ENCODE measurements at places on chromosomes 7 and 10.

- DNase-seq = no peak
Observed at GRCh38 chr7:434891-435629, 84.6 kb downstream of the PDGFA start.

GRCh38 chr7:94003446-94004023, 620 bp downstream of the BET1 start:
- DNase-seq = no peak

- DNase-seq = no peak
Observed at GRCh38 chr10:23096802-23097549, 1.6 kb downstream of the MSRB2 start.

DNA sequence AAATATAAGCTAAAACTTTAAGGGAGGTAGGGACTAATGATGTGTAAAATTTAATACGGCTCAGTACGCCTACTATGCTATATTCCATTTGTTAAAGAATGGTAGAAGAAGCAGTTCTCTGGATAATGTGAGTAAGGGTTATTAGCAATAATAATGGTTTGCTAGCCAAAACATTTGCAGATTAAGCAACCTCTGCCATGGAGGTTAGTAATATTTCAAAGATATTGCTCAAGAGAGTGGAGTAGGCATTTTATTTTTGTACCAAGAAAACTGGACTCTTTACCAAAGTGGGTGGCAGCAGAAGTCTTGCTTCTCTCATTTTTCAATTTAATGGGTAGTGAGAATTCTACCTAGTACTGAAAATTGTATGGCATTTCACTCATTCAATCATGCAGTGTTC, 158.9 kb upstream of the TMEM106B start:
- DNase-seq = no peak

DNA sequence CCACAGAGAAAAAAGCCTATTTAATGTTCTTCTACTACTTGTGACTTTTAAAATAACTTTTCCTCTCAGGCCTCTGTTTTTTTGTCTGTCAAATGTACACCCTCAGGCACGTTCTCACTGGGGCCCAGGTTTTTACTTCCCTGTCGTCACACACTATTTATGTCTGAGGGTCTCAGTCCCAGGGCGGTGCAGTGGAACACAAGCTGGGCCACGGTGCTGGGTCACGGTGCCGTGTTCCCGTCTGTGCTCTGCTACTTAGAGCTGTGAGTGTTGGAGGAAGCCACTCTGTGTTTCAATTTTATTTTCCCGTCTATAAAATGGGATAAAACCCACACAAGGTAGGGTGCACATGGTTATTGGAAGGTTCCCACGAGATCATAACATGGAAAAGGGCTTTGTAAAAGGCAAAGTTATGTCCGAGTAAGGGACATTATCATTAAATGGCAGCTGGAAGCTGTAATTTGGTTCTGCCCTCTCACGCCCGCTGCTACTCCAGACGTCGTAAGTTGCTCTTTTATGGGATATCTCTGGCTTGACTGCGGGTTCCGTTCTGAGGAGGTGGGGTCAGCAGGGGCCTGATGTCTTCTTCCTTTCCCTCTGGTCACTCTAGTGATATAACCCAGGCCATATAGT, 25.2 kb downstream of the ZNF775 start:
- no peak for DNase-seq

- DNase-seq = no peak
Observed at GRCh38 chr7:1526271-1526754, 4.2 kb upstream of the MAFK start.

GRCh38 chr7:92773808-92774207, 62.6 kb downstream of the CDK6 start:
- DNase-seq = no peak

- no peak for DNase-seq
Observed at GRCh38 chr10:24652381-24652957, 71.2 kb downstream of the ARHGAP21 start.

- DNase-seq = no peak
Observed at GRCh38 chr7:114645451-114645850, 230.8 kb downstream of the FOXP2 start.

DNA sequence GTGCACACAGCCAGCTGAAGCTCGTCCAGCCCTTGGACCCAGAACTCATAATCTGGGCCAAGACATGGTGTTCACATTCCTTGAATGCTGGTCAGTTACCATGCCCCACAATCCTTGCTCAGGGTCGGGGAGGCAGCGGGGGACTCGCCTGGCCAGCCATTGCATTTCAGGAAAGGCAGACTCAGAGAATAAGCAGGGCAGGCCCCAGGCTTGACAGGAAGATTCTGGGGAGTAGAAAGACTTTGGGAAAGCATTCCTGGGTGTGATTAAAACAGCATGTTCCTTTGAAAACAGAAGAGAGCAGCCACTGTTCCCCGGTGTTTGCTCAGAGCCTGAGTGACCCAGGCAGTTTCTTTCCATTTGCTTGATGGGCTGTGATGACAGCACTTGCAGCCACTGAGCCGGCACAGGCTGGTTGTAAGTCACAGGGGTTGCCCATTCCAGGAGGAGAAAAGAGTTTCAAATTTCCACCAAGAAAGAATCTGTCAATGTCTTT, 473.7 kb downstream of the TYW1 start:
- no peak for DNase-seq

DNA sequence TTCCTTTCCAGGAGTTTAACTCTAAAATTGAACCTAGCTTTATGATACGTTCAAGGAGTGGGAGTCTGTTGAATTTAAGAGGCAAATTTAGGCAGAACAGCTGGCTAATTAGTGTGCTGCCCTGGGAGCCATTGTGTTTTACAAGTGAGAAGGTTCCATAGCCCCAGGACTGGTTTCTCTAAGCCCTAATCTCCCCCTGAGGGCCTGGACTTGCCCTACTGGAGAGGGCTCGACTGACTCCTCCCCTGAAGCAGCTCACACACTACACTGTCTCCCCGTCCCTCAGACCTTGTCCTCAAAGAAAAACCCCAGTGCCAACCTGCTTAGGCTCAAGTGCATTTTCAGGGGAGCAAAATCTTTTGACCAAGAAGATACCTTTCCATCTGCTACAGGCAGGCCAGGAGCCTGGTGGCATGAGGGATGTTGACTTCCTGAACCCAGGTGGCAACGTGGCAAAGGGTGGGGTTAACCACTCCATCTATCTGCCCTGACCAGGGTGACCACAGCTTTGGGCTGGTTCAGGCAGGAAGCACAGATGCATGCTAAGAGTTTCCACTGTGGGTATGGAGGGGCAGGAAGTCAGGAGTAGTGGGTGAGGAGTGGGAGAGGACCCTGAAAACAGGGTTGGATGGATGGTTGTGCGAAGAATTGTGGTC, 68.9 kb upstream of the CARD11 start:
- peak; percentile 24 for DNase-seq

DNA sequence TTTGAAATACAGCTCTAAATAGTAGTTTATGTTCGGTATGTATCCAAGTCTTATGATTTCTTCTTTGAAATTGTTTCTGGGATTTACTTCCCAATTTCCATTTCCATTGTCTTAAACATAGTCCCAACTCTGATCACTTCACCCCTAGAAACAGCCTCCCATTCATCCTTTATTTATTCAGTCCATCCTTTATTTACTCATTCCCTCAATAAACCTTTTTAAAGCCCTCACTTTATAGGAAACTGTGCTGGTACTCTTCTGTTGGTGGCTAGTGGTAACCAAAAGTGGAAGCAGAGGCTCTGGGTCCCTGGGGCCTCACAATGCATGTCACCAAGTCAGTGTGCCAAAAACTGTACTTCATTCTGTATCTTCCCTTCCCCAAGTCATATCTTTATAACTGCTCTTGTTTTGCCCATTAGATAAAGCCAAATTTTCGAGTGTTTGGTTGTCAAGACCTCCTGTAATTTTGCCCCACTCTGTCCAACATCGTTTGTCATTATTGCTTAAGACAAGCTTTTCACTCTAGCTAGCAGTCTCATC, 3.9 kb upstream of the EPC1 start:
- no peak for DNase-seq

GRCh38 chr7:156768698-156769472, 124.1 kb downstream of the LMBR1 start:
- DNase-seq = no peak

DNA sequence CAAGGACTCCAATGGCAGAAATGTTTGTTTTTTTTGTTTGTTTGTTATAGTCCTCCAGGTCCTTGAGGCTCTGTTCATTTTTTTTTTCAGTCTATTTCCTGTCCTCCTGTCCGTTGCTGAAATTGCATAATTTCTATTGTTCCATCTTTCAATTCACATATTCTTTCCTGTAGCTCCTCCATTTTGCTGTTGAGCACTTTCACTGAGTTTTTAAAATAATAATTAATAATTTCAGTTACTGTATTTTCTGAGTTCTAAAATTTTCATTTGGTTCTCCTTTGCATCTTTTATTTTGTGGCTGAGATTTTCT, 202.3 kb upstream of the AGR3 start:
- DNase-seq = no peak

DNA sequence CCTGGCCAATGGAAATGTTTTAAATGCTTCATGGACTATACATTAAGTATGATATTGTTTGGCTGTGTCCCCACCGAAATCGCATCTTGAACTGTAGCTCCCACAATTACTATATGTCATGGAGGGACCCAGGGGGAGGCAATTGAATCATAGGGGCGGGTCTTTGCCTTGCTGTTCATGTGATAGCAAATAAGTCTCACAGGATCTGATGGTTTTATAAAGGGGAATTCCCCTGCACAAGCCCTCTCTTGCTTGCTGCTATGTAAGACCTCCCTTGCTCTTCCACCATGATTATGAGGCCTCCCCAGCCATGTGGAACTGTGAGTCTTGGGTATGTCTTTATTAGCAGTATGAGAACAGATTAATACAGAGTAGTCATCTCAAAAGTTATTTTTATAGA, 32.4 kb upstream of the GRB10 start:
- no peak for DNase-seq

DNA sequence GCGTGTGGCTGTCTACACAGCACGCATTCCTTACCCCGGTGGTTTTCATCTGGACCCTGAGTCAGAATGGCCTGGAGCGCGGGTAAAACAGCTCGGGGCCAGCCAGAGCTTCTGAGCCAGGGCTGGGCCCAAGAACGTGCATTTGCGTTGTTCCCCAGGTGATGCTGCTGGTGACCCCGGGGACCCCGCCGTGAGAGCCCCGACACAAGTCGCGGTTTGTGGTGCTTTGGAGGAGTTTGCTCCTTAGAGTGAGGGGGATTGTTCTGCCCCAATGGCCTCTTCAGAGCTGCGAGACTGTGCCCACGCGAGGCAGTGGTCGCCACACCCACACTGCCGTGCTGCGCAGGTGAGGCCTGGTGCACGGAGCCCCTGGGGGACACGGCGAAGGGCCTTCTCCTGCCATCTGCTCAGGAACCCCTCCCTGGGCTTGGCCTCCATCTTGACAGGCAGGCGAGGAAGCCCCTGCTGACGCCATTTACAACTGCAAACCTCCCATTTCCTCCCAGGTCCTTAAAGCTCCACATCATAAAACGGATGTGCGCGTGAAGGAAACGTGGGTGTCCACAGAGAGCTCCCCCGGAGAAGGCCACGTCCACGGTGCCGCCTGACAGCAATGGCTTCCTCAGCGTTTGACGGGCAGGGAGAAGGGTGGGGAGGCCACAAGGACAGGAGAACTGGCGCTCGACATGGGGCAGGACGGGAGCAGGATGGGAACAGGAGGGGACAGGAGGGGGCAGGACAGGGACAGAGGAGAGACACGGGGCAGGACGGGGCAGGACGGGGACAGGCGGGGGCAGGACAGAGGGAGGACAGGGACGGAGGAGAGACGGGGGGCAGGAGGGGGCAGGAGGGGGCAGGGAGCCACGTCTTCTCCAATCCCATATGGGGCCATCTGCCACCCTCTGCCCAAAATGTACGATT, 477.2 kb downstream of the DNAJB6 start:
- no peak for DNase-seq

- no peak for DNase-seq
Observed at GRCh38 chr10:27490807-27491206, 13.3 kb upstream of the RAB18 start.

DNA sequence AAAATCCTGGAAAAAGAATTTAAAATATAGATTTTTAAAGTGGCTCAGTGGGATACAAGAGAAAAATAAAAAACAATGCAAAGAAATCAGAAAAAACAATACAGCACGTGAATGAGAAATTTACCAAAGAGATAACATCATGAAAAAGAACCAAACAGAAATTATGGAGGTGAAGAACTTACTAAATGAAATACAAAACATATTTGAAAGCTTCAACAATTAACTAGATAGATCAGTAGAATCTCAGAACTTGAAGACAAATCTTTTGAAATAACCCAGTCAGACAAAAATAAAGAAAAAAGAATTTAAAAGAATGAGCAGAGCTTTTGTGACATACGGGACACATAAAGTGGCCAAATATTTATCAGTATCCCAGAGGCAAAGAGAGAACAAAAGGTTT, 71.2 kb upstream of the DIP2C start:
- DNase-seq = no peak

DNA sequence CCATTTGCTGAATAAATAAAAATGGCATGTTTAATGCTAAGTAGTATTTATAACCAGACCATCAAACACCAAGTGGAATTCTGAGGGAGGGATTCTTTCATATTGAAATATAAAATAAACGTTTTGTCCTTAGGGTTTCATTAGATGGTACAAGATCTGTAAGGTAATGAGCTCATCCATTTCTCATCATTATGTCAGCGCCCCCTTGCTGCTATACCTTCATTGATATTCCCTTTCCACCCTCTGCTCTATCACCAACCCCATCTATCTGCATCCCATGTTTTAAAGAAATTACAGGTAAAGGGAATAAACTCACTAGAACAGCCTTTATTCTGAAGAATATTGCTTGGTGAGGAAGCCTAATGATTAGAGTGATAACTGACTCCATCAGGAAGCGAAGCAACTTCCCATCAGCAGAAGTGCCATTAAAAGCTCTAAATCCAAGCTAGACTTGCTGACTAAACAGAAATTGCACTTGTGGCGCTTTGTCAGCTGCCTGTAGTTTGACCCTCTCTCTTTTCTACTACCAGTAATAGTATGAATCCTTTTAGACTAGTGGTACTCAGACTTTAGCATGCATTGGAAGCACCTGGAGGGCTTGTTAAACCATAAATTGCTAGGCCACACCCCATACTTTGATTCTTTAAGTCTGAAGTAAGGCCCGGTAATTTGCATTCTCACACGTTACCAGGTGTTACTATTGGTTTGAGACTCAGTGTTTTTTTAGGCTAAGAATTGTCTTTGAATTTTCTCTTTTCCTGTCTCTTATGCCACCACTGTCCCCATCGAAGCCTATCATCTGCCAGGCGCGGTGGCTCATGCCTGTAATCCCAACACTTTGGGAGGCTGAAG, 27.5 kb downstream of the ADD3 start:
- DNase-seq = no peak

- no peak for DNase-seq
Observed at GRCh38 chr10:116880716-116881482, 31.6 kb downstream of the ENO4 start.

DNA sequence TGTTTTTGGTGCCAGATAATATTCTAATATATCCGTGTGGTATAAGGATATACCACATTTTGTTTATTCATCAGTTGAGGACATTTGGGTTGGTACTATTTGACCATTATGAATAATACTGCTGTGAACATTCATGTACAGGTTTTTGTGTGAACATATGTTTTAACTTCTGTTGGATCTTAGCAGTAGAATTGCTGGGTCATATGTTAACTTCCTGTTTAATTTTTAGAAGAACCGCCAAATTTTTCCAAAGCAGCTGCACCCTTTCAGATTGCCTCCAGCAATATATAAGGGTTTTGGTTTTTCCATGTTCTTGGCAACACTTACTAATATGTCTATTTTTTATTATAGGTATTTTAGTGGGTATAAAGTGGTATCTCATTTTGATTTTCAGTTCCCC, 22.8 kb downstream of the VPS26A start:
- no peak for DNase-seq

- no peak for DNase-seq
Observed at GRCh38 chr7:70596598-70596913, 535.4 kb upstream of the GALNT17 start.

- DNase-seq = no peak
Observed at GRCh38 chr10:6516929-6517284, 63.2 kb downstream of the PRKCQ start.

GRCh38 chr10:112235920-112236319, 47.3 kb upstream of the TECTB start:
- DNase-seq = no peak

Measured in activated gamma-delta T cell treated with Interleukin-2 at 50 U/mL for 16 hours (primary cell).